ENCODE measurements at places on chromosomes 4 and X.

DNA sequence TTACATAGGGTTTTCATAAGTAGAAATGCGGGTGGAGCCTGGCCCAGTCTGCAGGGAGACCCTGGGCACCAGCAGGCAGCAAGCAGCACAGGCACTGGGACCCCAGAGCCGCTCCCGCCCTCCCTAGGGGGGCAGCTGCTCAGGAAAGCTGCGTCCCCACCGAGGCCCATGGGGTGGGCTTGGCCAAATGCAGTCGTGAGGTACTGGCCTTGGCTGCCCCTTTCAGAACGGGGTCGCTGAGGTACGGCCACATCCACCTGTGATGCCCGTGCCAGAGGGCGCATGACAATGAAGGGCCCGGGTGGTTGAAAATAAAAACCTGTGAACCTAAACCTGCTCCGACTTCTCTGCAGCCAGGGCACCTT lies 16.7 kb downstream of the TMEM175 start:
- no peak for DNase-seq

- DNase-seq = no peak
Observed at GRCh38 chr4:57740625-57741190, 630.5 kb upstream of the IGFBP7 start.

- no peak for DNase-seq
Observed at GRCh38 chrX:35711281-35711680, 86.9 kb upstream of the MAGEB16 start.

DNA sequence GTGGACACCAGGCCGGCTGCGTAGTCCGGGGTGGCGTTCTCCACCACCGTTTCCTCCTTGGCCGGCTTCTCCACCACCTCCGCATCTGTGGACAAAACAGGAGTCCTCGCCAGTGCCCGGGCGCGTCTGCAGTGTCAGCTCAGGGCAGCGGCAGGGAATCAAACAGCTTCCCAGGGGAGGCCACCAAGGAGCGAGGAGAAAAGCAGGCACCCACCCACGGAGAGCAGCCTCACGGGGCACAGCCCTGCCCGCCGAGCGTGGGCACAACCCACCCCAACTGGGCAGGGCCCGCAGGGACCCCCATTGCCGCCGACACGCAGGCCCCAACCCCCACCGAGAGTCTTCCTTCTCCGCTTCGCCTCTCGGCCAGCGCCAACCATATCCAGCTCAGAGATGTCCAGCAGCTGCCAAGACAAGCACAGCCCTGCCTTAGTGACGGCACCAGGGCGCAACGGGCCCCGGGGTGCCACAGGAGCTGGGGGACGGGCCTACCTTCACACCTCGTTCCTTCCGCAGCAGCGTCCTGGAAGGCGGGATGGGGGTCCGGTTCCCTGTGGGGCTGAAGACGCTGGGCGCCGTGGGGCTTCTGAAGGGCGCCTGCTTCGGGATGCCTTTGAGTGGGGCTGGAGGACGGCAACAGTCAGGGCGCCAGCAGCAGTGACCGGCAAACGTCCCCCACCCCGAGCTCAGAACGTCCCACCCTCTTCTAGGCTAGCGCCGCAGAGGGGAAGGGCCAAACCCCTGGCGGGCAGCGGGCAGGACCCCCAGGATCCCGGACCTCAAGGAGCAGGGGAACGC lies 22.8 kb downstream of the NELFA start:
- no peak for DNase-seq

DNA sequence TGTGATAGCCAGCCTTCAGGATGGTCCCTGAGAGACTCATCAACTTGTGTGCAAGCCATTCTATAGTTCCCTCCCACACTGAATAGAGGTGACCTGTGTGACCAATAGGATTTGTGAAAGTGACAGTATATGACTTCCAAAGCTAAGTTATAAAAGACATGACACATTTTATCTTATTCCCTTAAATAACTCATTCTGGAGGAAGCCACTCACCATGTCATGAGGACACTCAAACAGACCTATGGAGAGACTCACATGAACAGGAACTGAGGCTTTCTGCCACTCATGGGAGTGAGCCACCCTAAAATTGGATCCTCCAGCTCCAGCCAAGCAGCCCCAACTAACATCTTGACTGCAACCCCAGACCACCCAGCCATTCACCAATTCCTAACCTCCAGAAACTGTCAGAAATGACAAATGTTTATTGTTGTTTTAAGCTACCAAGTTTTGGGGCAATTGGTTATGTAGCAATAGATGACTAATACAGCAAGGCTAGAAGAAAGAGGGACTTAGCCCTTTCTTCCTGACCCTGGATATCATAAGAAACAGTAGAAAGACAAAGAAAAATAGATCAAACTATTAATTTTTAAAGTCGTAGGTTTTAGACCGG lies 9.0 kb upstream of the CHIC2 start:
- no peak for DNase-seq

DNA sequence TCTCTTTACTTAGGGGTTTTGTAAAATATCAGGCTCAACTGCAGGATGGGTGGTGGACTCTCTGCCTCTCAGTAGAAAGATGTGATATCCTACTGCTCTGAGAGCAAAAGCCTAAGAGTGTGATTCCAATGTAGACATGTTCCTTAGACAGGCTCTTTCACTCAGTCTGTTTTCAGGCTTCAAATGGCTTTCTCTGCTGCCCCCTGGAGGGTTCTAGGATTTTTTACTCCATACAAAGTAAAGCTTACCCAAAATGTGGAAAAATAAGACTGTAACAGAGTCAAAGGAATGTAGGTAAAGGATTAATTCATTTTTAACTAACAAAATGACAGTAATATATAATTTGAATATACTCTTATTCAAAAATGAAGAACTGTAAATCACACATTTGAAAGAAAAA lies 32.1 kb downstream of the ZGRF1 start:
- no peak for DNase-seq

DNA sequence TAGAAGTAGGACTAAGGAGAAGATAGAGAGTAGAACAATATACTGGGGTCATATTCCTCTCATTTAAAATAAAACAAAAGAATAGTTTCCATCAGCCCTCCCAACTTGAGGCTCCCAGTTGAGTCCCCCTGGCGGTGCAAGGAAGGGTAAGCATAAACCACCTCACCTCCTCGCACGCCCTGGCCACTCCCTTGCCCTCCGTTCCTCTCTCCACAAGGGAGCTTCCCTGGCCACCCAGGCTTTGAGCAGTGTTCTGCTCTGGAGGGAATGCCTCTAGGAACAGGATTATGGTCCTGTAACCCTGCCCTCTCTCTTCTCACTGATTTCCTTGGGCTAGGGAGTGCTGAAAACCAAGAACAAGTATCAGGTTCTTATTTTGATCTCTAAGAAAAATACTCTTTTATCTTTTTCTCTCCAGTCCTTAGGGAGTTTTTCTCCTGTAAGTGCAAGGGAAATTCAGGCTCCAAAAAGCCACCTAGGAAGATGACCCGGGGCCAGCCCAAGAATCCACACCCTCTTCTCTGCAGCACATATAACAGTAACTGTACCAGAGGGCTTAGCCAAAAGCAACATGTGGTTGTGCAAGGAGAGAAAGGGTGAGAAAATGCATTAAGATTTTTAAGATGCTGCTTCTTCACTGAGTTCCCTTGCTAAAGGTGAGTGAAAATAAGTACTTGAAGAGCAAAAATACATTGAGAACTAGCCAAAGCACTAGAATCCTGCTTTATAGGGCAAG lies 69.9 kb downstream of the USP38 start:
- no peak for DNase-seq

DNA sequence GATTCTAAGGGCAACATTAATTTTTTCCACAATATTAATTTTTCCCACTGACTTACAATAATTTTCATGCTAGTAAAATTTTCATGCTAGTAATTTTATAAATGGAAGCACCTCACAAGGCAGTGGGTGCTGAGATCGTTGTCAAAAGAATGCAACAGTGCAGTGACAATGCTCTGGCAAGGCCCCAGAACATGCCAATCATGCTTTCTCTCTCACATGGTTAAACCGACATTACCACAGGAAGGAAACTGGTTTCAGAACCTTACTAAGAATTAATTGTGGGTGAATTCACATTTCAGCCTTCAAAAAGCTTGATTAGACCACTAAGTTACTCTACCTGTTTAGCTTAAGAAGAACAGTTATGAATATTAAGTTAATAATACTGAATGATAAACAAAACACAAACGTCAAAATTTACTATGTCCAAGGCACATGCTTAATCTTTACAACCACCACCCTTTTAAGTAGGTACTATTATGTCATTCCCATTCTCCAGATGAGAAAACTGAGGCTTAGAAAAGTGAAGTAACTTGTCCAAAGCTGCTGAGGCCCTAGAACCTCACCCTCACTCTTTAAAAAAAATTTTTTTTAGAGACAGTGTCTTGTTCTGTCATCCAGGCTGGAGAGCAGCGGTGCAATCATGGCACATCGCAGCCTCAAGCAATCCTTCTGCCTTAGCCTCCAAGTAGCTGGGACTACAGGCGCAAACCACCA lies 10.0 kb upstream of the OPHN1 start:
- DNase-seq = no peak

DNA sequence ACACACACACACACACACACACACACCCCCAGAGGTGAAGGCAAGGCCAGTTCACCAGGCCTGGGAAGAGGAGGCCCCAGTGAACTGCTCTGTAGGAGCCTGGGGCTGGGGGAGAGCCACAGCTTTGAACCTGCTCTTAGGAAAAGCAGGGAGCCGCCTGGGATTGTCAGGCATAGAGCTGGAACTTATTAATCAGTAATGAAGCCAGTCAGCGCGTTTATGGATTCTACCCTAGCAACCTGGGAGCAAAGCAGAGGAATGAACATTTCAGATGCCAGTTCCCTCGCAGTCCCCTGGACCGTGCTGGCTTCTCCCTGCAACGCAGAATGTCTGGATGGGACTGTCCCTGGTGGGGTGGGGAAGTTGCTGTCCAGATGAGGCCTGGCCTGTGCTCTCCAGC lies 45.3 kb upstream of the DDX3X start:
- DNase-seq = no peak

DNA sequence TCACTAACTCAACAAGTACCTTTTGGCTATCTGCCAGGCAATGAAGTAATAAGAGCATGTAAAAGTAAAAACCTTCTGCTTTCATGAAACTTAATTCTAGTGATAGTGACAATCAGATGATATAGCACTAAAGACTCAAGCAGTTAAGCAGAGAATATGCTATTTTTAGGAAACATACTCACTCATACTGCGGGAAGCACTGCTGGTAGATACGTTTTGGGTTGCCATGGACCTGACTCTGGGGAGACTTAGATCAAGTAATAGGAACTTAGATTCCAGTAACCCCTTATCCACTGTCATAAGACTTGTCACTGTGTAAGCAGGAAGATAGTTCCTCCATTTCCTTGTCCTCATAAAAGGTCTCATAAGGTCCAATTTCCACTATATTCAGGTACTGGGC lies 386.3 kb downstream of the DMD start:
- no peak for DNase-seq

DNA sequence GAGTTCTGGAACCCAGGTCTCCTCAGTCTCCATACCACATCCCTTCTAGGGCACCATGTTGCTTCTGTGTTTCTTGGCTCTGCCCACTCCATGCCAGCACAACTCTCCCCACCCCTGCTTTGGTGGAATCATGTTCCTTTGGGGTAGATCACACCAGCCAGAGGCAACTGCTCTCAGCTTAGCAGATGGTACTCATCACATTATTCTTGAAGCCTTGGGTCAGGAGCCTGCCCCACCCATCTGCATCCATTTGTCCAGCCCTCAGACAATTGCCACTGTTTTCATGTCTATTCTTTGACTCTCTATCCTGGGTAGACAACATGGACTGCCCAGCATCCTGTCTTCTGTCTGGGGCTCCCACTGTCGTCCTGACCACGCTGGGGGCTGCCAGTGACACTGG lies 147.6 kb downstream of the PTTG2 start:
- no peak for DNase-seq

DNA sequence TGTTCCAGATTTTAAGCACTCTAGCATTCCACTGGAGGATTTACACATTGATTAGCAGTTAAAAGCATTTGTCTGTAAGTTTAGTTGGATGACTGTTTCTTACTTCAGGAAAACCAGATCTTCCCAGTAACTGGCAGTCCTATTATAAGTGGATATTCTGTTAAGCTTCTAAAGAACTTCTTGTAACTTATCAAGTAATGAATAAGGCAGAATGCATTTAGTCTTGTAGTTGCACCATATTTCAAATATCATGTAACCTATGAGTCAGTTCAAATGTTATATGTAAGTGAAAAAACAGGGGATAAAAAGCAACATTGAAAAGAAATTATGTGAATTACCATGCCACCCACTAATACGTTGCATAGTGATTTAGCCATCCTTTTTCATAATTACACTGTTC lies 30.2 kb upstream of the TENM3 start:
- DNase-seq = no peak

DNA sequence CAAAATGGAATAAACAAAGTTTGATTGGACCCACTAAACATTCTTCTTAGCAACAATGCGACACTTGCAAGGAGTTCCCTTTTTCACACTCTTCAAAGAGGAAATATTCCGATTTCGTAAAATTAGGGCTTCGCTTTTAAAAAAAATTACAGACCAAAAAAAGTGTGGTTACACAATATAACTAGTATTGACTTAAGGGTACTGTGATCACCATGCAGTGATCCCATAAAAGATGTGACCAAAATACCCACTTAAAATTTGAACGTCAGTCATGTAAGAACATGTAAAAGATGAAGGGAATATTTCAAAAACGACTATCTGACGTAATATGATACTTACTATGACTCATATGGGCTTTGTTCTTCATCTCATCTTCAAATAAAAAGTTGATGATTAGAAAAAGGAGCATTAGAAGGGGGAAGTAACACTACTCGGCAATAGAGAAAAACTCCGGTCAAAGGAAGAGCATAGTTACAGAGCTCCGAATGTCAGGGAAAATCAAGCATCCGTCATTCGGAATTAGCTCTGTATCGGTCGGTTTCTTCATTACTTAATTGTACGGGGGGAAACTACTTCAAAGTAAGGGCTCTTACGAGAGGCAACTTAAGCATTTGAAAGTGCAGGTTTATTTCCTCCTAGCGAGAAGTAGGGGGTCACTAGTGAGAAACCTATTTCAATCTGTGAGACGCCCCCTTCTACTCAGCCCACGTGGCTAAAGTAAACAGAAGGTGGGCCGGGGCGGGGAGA lies 1.3 kb upstream of the TET2 start:
- no peak for DNase-seq

DNA sequence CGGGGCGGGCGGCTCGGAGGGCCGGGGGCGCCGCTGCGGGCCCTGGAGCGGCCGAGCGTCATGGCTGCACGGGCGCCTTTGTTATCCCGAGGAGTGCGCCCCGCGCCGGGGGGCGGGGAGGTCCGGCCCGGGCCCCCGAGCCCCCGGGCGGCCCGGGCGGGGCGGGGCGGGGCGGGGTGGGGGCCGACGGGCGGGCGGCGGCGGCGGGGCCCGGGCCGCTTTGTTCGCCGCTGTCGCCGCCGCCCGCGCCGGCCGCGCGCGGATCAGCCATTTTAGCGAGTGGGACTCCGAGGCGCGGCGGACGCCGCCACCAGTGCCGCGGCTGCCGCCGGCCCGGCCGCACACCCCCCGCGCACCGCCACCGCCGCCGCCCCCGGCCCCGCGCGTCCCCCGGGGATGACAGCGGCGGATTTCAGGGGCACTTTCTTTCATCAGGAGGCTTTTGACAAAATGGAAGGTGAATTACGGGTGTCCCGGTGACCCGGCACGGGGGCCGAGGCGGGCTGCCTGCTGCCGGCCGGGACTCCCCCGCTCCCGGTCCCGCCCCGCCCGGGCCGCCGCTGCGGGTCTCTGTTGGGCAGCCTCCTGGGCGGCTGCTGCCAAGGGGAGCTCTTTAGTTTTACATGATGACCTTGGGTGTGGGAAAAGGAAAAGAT lies 1.2 kb downstream of the HMGB3 start:
- DNase-seq = no peak

- DNase-seq = no peak
Observed at GRCh38 chr4:124206779-124207605, 505.5 kb downstream of the ANKRD50 start.

GRCh38 chr4:110793890-110794554 lies 171.1 kb upstream of the PITX2 start:
- DNase-seq = no peak

- no peak for DNase-seq
Observed at GRCh38 chrX:120450163-120450562, 18.9 kb downstream of the LAMP2 start.

Data from mesothelial cell of epicardium (in vitro differentiated cells).